ENCODE measurements at places on chromosomes 7 and 10. TPM values are rescaled to one million over a fixed set of nuclear protein-coding genes. Genes with fewer than 3 reads are reported as not detected.

- no peak for DNase-seq
- H3K4me1 ChIP-seq: no peaks in the 10 kb centered on the region
- no peak overlapping the region for H3K27ac ChIP-seq
- no peaks in the 10 kb centered on the region for H3K36me3 ChIP-seq
- no peak overlapping the region for H3K4me3 ChIP-seq
Observed at GRCh38 chr10:15141136-15142054, 27.1 kb downstream of the NMT2 start.

DNA sequence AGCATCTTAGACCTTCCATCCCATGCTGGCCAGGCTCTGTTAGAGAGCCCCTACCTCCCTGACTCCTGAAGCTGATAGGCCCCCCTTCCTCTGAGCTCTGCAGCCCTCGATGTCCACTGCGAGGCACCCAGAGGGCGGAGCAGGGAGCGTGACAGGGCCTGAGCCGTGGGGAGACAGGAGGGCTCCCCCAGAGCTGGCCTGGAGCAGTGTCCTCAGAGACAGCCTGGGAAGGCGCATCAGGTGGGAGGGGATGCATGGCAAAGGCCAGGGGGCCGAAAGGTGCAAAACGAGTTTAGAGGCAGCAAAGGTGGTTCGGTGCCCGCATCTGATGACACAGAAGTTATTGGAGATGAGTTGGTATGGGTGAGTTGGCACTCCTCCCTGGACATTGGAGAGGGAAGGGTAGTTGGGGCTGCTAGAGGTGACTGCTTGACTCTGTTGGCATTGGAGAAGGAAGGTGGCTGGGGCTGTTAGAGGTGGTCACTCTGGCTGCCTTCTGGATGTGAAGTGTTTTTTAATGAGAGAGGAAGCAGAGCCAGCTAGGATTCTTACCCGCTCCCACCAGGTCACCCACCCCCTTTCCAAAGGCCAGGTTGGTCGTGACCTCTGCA is 53.1 kb downstream of the PRF1 start:
- H3K36me3 ChIP-seq: peaks cover 7% of the 10 kb centered on the region
- H3K27ac ChIP-seq: no peak overlapping the region
- no peak overlapping the region for H3K4me3 ChIP-seq
- H3K27me3 ChIP-seq: no peaks in the 10 kb centered on the region
- no peaks in the 10 kb centered on the region for H3K4me1 ChIP-seq
- no peak for DNase-seq

DNA sequence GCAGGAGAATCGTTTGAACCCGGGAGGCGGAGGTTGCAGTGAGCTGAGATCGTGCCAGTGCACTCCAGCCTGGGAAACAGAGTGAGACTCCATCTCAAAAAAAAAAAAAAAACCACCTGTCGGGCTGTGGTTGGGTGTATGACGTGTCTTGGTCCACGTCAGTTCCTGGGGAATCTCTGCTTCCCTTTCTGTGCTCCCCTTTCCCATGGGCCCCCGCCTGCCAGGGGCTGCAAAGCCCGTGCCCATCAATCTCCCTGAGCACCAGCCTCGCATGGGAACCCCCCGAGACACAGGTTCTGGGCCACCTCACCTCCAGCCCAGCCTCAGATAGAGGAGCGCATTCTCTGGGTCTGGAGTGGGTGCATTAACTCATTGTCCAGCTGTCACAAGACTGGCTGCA is 2.3 kb upstream of the SH2B2 start:
- H3K4me3 ChIP-seq: no peak overlapping the region
- H3K27ac ChIP-seq: no peak overlapping the region
- H3K27me3 ChIP-seq: no peaks in the 10 kb centered on the region

DNA sequence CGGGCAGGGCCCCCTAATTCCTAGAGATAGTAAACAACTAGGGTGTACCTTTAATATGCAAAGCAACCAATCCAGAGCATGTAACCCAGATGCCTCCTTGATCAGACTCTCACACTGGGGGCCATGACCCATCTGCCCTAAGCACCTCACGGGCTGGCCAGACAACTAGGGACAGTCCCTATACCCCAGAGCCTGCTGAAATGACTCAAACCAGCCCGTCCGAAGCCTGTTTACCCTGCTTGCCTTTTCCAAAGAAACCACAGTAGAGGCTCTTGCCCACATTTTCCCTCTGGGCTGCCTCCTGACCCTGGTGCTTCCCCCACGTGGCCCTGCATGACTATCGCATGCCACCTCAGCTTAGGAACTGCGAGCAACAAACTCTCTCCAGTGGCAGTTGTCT is 46.2 kb downstream of the RGS10 start:
- no peaks in the 10 kb centered on the region for H3K27me3 ChIP-seq
- H3K27ac ChIP-seq: no peak overlapping the region
- no peak for DNase-seq
- no peaks in the 10 kb centered on the region for H3K4me1 ChIP-seq

The A1CF gene
- 10.3 TPM for total RNA-seq

DNA sequence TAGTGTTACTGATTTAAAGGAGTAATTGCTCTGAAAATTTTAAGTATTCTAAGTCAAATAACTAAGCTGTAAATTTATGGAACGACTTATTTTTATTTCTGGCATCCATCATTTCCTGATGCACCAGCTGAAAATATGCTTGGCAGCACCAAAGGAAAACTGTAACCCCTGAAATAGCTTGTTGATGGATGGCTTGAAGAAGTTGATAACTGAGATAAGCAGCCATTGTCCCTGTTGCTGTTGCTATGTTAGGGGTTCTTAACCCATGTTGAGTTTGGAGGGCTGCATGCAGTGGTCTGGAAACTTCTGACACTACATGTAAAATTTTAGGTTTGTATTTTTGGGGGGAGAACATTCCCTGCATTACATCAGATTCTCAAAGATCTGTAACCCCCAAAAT is 30.6 kb downstream of the RPA3 start:
- no peak overlapping the region for H3K4me3 ChIP-seq
- no peaks in the 10 kb centered on the region for H3K27me3 ChIP-seq
- no peak overlapping the region for H3K27ac ChIP-seq
- H3K4me1 ChIP-seq: peaks cover under 1% of the 10 kb centered on the region
- no peak for DNase-seq

- H3K4me1 ChIP-seq: no peaks in the 10 kb centered on the region
- no peaks in the 10 kb centered on the region for H3K36me3 ChIP-seq
- no peaks in the 10 kb centered on the region for H3K27me3 ChIP-seq
- no peak overlapping the region for H3K27ac ChIP-seq
- no peak for DNase-seq
- no peak overlapping the region for H3K4me3 ChIP-seq
Observed at GRCh38 chr7:6546498-6547251, 4.6 kb downstream of the GRID2IP start.

The FGFBP3 gene
- 1.4 TPM for total RNA-seq

DNA sequence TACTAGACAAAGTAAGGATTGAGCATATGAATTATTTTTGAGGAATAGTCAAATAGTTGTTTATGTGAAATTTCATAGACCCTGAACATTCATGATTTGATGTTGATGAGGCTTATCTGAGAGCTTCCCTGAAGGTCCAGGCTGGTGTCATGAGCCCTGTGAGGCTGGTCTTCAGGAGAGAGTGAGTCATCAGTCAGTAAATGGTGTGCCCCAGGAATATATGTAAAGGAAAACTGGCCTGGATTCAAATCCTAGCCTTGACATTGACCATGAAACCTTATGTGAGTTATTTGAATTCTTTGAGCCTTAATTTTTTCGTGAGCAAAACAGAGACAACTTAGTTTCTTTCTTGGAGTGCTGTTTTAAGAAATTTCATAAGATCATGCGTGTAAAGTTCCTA is 6.2 kb downstream of the TMEM236 start:
- no peak overlapping the region for H3K27ac ChIP-seq
- H3K36me3 ChIP-seq: no peaks in the 10 kb centered on the region
- no peaks in the 10 kb centered on the region for H3K27me3 ChIP-seq
- no peak for DNase-seq
- H3K4me3 ChIP-seq: no peak overlapping the region
- peaks cover 26% of the 10 kb centered on the region for H3K4me1 ChIP-seq

GRCh38 chr10:100138921-100139496 is 46.8 kb downstream of the ERLIN1 start:
- no peaks in the 10 kb centered on the region for H3K4me1 ChIP-seq
- no peaks in the 10 kb centered on the region for H3K27me3 ChIP-seq
- no peak for DNase-seq
- no peak overlapping the region for H3K27ac ChIP-seq

The ENTPD1 gene
- total RNA-seq: 6.0 TPM

DNA sequence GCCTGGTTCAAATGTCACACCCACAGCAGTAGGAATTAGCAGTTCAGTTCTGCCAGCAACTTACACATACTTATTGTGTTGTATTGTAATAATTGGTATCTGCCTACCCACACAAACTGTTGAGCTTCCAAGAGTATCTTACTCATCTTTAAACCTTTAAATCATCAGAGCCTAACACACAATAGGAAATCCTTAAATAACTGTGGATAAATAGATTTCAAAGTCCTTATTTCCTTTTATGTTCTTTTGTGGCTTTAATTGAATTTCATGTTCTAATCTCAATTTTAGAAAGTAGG is 3.9 kb downstream of the CASD1 start:
- H3K27ac ChIP-seq: no peak overlapping the region
- H3K4me1 ChIP-seq: peaks cover 32% of the 10 kb centered on the region
- DNase-seq: no peak
- H3K4me3 ChIP-seq: no peak overlapping the region
- no peaks in the 10 kb centered on the region for H3K36me3 ChIP-seq

DNA sequence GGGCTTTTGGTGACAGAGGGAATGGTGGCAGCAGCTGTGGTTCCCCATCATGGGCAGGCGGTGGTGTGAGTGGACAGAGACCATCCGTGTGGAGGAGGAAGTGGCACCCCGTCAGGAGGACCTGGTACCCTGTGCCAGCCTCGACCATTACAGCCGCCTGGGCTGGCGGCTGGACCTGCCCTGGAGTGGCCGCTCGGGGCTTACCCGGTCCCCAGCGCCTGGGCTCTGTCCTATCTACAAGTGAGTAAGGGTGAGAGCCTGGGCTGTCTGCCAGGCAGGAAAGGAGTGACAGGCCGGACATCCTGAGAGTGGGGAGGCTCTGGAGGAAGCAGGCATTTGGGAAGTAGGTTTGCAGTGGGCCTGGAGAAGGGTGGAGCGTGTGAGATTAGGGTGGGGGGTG is 2.9 kb upstream of the ZNF467 start:
- no peaks in the 10 kb centered on the region for H3K36me3 ChIP-seq
- H3K4me3 ChIP-seq: no peak overlapping the region
- no peaks in the 10 kb centered on the region for H3K27me3 ChIP-seq
- no peak overlapping the region for H3K27ac ChIP-seq

DNA sequence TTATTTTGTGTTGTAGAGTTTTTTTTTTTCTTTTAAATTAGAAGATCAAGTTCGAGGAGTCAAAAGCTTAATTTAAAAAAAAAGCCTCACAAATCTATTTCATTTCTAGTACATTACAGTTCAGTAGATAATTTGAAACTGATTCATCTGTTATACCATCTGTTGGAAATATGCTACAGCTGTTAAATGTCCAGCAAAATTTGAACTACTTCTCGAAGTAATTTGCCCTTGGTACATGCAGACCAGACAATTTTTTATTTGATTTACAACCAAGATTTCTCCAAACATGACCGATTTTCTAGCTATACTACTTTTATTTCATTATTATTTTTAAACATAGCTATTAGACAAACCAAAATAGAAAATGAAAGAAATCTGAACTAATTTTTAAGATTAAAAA is 647.9 kb downstream of the CNTNAP2 start:
- H3K27ac ChIP-seq: no peak overlapping the region
- H3K4me1 ChIP-seq: no peaks in the 10 kb centered on the region
- H3K27me3 ChIP-seq: no peaks in the 10 kb centered on the region
- H3K4me3 ChIP-seq: no peak overlapping the region
- H3K36me3 ChIP-seq: no peaks in the 10 kb centered on the region

The LIPM gene
- not detected for total RNA-seq

GRCh38 chr7:157228864-157229422 is 90.2 kb downstream of the UBE3C start:
- no peak overlapping the region for H3K27ac ChIP-seq
- no peaks in the 10 kb centered on the region for H3K4me1 ChIP-seq
- peaks cover 10% of the 10 kb centered on the region for H3K36me3 ChIP-seq

DNA sequence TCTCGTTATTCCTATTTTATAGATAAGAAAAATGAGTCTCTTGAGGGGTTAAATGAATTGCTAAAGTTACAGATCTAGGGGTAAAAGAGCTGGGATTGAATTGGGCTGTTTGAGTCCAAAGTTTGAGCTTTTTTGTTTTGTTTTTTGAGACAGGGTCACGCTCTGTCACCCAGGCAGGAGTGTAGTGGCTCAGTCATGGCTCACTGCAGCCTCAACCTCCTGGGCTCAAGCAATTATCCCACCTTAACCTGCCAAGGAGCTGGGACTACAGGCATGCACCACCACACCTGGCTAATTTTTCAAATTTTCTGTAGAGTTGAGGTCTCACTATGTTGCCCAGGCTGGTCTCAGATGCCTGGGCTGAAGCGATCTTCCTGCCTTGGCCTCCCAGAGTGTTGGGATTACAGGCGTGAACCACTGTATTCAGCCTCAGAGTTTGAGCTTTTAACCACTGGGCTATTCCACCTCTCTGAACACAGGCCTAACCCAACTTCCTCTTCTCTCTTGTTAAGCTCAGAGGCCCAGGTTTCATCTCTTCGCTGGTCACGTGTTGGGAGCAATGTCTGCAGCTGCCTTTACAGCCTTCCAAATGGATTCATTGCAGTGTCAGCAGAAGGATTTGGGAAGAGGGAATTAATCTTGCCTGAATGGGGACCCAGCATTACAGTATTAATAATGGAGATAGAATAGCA is 8.0 kb downstream of the SUFU start:
- no peak overlapping the region for H3K4me3 ChIP-seq
- no peaks in the 10 kb centered on the region for H3K27me3 ChIP-seq
- no peak for DNase-seq
- peaks cover 3% of the 10 kb centered on the region for H3K4me1 ChIP-seq
- no peaks in the 10 kb centered on the region for H3K36me3 ChIP-seq

The LRMDA gene
- total RNA-seq: 11.0 TPM

The GOLGA7B gene
- 3.0 TPM for total RNA-seq

The RPEL1 gene
- total RNA-seq: not detected

- H3K4me3 ChIP-seq: no peak overlapping the region
- H3K27ac ChIP-seq: no peak overlapping the region
- no peaks in the 10 kb centered on the region for H3K27me3 ChIP-seq
Observed at GRCh38 chr10:91856637-91857036, 52.6 kb downstream of the FGFBP3 start.

The CALHM3 gene
- 0.16 TPM for total RNA-seq
